Stimulated activated CD4-positive, alpha-beta T cell treated with anti-CD3 and anti-CD28 coated beads, Interleukin-4, amount 100 ng/mL, for 24 hours (primary cell): ENCODE measurements at places on chromosomes 2 and 18.

- no peak for DNase-seq
Observed at GRCh38 chr2:17413036-17413435, 105.2 kb downstream of the RAD51AP2 start.

GRCh38 chr18:25335676-25336075 is 16.3 kb downstream of the ZNF521 start:
- no peak for DNase-seq

DNA sequence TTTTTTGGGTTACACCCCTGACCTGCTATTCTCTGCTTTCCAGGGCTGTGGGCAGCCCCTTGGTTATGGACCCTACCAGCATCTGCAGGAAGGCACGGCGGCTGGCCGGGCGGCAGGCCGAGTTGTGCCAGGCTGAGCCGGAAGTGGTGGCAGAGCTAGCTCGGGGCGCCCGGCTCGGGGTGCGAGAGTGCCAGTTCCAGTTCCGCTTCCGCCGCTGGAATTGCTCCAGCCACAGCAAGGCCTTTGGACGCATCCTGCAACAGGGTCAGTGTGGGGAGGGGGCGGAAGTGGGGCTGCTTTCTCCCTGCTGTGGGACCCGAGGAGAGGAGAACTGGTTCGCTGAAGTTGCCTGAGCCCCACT is 9.7 kb upstream of the WNT10A start:
- DNase-seq: no peak

DNA sequence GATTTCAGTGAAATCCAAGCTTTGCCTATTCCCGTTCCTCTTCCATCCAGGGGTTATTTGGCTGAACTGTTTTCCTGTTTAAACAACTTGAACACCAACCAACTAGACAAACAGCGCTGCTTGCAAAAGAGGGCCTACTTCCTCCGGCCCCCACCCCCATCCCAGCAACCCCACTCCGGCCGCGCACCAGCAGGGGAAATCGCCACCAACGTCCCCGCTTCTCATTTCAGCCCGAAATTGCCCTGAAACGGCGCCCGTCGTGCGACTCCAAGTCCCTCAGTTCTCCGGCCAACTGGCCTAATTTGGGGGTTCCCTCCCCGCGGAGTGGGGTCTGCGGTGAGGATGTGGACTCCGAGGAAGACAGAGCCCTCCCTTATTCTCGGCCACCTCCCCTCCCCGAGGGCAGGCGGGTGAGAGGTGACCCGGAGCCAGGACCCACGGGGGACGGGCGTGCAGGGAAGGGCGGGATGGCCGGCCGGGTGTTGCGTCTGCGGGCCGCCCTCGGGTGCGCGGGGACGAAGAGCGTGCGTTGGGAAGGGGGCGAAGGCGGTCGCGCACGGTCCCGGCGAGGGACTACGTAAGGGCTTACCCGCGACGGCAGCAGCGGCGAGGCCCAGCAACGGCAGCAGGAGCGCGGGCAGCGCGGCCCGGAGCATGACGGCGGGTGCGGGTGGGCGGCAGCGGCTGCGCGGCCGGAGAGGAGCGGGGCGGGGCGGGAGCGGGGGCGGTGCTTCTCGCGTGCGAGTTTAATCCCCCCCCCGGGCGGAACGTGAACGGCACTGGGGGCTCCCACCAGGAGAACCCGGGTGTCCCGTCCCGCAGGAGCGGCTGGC is at the start of gene CD302:
CD302 (minus strand) TSS at position 666 of the 833 bp plus-strand sequence; CDS start at position 656, 10 bp downstream.
- DNase-seq: peak; percentile 43

GRCh38 chr2:135954020-135954601 is 31.3 kb downstream of the DARS1 start:
- no peak for DNase-seq

GRCh38 chr18:76977108-76977621 is 154.8 kb downstream of the ZNF236 start:
- DNase-seq: no peak

DNA sequence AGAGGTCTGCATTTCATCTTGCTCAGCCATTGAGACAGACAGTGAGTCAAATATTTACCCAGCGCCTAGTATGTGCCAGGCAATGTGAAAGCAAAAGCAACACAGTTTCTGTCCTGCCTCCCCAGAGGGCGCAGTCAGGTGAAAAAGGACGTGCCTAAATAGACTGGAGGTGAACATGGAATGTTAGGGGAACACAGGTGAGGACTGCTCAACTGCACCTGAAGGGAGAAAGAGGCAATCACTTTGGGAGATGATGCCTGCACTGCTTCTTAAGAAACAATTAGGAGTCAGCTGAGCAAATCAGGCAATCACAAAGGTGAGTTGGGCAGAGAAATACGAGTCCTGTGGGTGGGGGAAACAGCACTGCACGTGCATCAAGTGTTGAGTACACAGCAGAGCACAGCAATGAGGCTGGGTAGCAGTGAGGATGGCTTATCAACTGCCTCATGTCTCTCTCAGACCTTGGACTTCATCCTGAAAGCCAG is 218.3 kb upstream of the SMAD7 start:
- peak; percentile 24 for DNase-seq

- DNase-seq: no peak
Observed at GRCh38 chr2:127024769-127025358, 82.1 kb downstream of the BIN1 start.

DNA sequence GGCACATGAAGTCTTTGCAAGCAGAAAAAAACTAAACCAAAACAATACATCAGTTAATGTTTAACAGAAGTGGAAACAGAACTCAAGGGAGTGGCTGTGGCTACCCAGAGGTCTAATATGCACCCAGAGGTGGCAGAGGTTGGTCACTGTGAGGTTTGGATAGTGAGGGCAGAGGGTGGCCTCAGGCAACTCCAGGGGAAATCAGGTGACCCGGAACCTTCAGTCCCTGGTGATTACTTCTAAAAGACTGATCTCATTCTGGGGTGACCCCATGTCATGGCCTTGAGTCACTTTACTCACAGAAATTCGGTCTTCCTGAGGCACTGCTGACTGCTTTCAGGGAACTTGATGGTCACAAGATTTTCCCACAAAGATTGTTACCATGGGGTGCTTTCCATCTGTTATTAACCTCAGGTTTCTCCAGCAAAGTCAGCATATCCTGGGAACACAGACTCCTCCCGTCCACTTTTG is 99.4 kb downstream of the TMEM17 start:
- DNase-seq: no peak

- DNase-seq: no peak
Observed at GRCh38 chr2:208531361-208531760, 124.8 kb downstream of the PTH2R start.

GRCh38 chr2:186442885-186443284 is 43.2 kb upstream of the ZC3H15 start:
- DNase-seq: no peak

DNA sequence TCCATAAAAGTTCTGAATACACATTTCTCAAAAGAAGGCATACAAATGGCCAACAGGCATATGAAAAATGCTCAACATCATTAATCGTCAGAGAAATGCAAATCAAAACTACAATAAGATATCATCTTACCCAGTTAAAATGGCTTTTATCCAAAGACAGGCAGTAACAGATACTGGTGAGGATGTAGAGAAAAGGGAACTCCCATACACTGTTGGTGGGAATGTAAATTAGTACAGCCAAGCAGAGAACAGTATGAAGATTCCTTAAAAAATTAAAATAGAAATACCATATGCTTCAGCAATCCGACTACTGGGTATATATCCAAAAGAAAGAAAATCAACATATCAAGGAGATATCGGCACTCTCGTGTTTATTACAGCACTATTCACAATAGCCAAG is 1312.5 kb downstream of the DSC3 start:
- DNase-seq: no peak

- DNase-seq: no peak
Observed at GRCh38 chr2:197007716-197008628, 81.5 kb upstream of the PGAP1 start.

GRCh38 chr18:63994783-63995399 is 25.0 kb downstream of the SERPINB8 start:
- peak; percentile 45 for DNase-seq

DNA sequence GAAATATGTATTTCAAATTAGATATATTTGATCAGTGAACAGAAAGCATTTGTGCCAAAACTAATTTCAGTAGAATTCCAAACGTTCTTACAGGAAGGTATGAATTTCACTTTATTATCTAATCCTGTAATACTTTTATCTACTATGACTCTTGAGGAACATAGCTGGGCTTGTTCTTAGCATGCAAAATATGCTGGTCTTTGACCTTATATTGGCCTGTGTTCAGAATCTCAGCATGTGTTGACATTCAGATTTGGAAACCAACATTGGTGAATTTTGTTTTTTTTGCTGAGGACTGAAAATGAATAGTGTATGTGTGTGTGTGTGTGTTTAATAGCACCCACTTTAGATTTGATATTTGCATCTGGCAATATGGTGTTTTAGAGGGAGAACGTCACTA is 112.2 kb downstream of the MEIS1 start:
- DNase-seq: no peak

DNA sequence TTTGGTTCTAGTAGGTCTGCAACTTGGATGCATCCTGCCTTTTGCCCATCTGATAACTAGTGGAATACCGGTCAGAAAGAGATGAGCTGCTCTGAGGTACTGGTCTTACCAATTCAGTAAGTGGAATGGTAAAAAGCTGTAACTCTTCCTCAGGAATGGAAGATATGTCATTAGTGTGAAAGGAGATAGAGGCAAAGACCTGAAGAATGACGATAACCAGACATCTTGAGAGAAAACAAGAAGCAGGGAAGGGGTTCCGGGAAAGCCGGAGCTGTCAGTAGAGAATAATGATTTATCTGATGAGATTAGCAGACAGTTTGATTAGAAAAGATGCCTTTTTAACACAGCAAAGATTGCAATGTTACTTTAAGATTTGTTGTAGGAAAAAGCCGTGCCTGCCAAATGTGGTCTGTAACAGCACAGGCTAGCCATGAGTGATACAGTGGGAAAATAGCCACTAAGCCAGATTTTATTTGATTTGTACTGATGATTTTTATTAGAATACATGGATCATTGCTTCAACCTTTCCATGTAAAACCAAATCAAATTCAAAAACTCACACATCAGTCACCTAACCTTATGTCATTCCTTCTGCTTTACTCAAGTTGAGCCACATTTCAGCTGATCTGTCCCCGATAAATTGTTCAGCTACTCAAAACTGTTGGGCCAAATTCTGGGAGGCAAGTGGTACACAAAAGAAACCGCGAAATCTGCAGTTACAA is 110.0 kb downstream of the TCF4 start:
- no peak for DNase-seq

DNA sequence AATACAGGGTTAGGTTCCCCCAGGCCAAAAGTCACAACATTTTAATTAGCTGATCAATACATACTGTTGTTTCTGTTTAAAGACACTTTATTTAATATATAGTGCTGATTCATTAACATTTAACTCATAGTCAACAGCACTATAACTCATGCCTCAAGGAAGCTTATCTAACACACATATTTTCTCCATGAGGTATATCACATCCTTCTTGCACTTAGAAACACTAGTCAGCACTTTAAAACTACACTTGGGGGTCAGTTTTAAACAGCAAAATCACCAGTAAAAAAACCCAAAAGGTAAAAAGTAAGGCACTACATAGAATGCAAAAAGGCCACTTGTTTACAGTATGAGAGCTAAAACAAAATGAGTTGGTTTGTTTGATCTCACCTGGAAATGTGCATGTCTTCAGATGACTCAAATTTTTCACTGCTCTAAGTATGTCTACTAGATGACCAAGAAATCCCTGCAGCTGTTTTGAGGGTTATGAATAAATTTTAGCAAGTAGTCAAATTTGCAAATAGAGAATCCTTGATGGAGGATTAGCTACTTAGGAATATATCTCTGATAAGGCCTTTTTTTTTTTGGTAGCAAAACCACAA is 54.1 kb upstream of the EPB41L5 start:
- no peak for DNase-seq

DNA sequence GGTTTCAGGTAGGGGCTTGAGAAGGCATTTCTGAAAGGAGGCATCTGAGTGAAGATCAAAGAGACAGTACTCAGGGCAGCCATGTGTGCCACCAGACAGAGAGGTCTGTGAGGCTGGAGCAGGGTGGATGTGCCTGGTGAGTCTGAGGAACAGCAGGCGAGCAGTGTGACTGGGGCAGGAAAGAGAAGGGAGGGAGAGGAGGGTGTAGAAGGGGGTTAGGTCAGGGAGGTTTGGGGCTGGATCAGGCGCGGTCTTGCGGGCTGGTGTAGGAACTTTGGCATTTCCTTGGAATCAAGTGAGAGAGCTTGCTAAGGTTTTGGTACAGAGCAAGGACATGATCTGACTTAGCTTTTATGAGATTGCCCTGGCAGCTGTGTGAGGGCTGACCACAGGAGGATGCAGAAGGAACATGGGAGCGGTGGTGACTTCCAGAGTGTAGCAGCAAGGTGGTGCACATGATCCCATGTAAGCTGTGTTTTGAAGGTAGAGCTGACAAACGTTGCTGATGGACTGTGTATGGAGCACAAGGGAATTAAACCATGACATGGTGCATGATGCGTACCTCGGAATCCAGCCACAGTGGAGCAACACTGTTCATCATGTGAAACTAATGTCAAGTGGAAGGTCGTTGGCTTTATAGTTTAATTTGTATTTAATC is 13.9 kb downstream of the RAB31 start:
- no peak for DNase-seq

- no peak for DNase-seq
Observed at GRCh38 chr2:43798300-43798699, 24.5 kb downstream of the DYNC2LI1 start.

GRCh38 chr18:2441544-2441943 is 129.8 kb downstream of the METTL4 start:
- no peak for DNase-seq

GRCh38 chr18:56900195-56901094 is 246.4 kb upstream of the BOD1L2 start:
- no peak for DNase-seq

GRCh38 chr2:71711133-71711855 is 257.9 kb downstream of the DYSF start:
- DNase-seq: no peak

DNA sequence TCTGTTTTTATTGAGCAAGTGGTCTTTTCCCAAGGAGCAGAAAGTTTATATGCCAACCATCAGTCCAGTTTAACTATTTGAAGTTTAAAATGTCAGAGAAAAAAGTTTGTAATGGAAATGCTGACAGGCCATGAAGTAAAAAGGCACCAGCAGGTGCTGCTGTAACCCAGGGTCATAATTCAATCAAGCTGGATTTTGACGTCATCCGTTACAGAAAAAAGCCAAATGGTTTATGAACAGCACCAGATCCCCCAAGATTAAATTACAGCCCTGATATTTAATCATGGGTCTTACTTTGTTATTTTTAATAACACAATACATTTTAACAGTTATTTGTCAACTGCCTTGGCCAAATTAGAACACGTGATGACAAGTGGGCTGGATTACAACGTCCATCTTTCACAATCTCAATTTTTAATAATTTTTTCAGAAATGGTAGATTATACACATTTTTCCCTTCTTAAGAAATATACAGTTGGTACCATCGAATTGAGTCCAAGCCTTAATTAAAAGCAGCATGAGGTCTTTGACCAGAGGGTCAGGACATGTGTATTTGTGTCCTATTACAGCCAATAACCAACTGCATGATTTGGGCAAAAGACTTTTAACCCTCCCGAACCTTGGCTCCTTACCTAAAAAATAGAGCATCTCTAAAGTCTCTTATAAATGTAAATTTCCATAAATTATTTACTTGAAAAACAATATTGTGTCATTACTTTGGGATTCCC is 10.0 kb downstream of the TCF4 start:
- no peak for DNase-seq
